ENCODE measurements at places on chromosomes 2 and 18. TPM values are rescaled to one million over a fixed set of nuclear protein-coding genes. Genes with fewer than 3 reads are reported as not detected.

RPL31 gene
- polyA plus RNA-seq: 6,556 TPM

SERPINB3 gene
- polyA plus RNA-seq: 0.61 TPM

DNA sequence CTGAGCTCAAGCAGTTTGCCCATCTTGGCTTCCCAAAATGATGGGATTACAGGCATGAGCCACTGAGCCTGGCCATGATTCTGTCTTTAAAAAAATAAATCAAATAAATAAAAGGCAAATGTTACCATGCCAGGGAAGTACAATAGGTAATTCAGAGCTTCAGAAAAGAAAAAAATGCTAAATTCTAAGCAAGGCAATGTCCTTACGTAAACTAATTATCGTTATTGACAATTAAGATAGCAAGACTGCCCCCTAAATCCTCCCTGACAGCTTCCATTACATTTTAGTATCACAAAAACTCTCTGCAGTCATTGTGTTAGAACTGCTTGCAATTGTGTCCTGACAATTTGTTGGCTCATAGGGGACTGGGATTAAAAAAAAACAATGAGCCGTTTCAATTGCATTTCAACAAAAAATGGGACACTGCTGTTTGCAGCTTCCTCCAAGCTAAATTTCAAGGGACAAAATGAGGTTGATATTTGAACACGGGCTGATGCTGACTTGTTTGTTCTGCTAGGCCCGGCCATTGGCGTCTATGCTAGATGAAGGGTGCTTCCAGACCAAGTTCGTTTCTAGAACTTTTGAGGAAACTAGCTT, 88.9 kb downstream of the MOGAT1 start:
- H3K36me3 ChIP-seq: no peaks in the 10 kb centered on the region
- no peak for DNase-seq
- no peak overlapping the region for H3K4me3 ChIP-seq
- H3K27ac ChIP-seq: no peak overlapping the region
- H3K4me1 ChIP-seq: no peaks in the 10 kb centered on the region

DNA sequence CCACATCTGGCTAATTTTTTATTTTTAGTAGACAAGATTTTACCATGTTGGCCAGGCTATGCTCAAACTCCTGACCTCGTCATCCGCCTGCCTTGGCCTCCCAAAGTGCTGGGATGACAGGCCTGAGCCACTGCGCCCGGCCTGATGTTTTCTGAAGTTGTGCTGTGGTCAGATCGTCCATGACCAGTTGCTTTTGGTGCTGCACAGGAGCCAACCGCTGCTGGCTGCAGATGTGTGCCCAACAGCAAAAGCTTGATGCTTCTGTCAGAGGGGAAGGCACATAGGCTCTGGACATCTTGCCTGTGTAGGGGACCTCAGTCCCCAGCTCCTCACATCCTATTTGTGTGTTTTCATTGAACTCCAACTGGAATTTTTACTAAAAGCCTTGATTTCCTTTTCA, 218.3 kb downstream of the AGAP1 start:
- no peaks in the 10 kb centered on the region for H3K27me3 ChIP-seq
- H3K27ac ChIP-seq: no peak overlapping the region
- no peak for DNase-seq
- H3K4me3 ChIP-seq: no peak overlapping the region

DNA sequence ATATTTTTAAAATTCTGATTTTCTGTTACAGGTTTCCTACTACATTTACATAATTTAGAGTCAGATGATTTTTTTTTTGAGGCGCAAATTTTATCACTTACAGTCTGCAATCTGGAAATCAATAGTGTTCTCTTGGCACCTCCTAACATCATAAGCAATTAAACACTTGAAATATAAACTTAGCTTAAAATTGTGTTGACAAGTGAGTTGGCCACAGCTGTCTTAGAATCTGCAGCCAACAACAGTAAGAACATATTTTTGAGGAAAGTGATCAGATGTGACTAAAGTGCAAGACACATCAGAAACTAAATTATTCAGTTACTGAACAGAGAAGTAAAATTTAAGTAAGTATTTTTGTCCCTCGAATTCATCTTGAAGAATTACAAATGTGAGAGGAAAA, 726.7 kb upstream of the LRATD1 start:
- no peaks in the 10 kb centered on the region for H3K4me1 ChIP-seq
- no peaks in the 10 kb centered on the region for H3K36me3 ChIP-seq
- H3K27me3 ChIP-seq: no peaks in the 10 kb centered on the region

- H3K4me1 ChIP-seq: no peaks in the 10 kb centered on the region
- H3K27ac ChIP-seq: no peak overlapping the region
- no peak for DNase-seq
- no peaks in the 10 kb centered on the region for H3K36me3 ChIP-seq
Measured at GRCh38 chr2:130877258-130877657, 40.5 kb downstream of the ARHGEF4 start.

MC4R gene
- not detected for polyA plus RNA-seq

DNA sequence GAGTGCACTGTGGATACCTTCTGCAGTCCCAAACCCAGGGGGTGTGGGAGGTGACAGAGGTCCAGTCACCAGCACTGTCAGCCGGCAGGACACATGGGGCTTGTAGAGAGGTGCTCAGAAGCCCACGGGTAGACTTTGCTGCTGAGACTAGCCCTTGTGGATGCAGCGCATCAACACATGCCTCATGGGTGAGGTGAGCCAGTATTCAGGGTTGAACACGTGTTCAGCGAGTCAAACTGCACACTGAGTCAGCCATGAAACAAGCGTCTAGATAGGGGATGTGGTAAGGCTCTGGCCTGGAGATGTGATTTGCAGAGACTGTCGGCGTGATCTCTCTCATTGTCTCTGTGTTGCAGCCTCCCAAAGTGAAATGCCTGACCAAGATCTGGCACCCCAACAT, 35.8 kb upstream of the SCLY start:
- no peak for DNase-seq
- H3K27ac ChIP-seq: no peak overlapping the region
- no peak overlapping the region for H3K4me3 ChIP-seq

- no peaks in the 10 kb centered on the region for H3K36me3 ChIP-seq
- no peak for DNase-seq
- H3K27me3 ChIP-seq: no peaks in the 10 kb centered on the region
- H3K4me3 ChIP-seq: no peak overlapping the region
Measured at GRCh38 chr2:188199716-188200128, 92.0 kb upstream of the GULP1 start.

- no peaks in the 10 kb centered on the region for H3K27me3 ChIP-seq
- DNase-seq: no peak
- H3K36me3 ChIP-seq: no peaks in the 10 kb centered on the region
- H3K4me3 ChIP-seq: no peak overlapping the region
- H3K27ac ChIP-seq: no peak overlapping the region
- H3K4me1 ChIP-seq: no peaks in the 10 kb centered on the region
Measured at GRCh38 chr2:174835797-174836255, 71.6 kb upstream of the CHRNA1 start.

GRCh38 chr2:168673265-168674189, 128.9 kb upstream of the NOSTRIN start:
- H3K4me1 ChIP-seq: no peaks in the 10 kb centered on the region
- peak; percentile 16 for DNase-seq
- no peak overlapping the region for H3K4me3 ChIP-seq
- H3K27me3 ChIP-seq: no peaks in the 10 kb centered on the region

TMEFF2 gene
- 0.23 TPM for polyA plus RNA-seq

STRADB gene
- 11.5 TPM for polyA plus RNA-seq

GRCh38 chr2:159939946-159940345, 122.5 kb downstream of the PLA2R1 start:
- no peak overlapping the region for H3K27ac ChIP-seq
- H3K4me1 ChIP-seq: no peaks in the 10 kb centered on the region

CEP68 gene
- 4.9 TPM for polyA plus RNA-seq

DNA sequence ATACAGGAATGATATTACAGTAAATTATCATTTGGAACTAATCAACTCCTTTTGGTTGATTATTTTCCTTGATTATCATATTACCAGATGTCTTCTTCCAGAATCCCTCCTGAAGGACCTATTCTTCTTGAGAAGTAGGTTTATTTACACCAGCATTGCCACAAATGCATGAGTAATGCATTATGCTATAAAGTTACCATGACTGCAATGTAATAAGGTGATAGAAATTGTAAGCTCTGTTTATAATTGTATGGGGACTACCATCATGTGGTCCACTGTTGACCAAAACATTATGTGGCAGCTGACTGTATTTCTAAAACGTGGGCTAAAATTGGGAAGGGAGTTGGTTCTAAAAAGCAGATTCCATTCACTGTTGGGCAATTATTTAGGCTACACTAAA, 602.2 kb downstream of the NYAP2 start:
- no peak overlapping the region for H3K4me3 ChIP-seq
- no peak overlapping the region for H3K27ac ChIP-seq
- H3K27me3 ChIP-seq: no peaks in the 10 kb centered on the region
- no peaks in the 10 kb centered on the region for H3K36me3 ChIP-seq
- DNase-seq: no peak
- no peaks in the 10 kb centered on the region for H3K4me1 ChIP-seq

- peaks cover 16% of the 10 kb centered on the region for H3K36me3 ChIP-seq
- no peak overlapping the region for H3K27ac ChIP-seq
- H3K27me3 ChIP-seq: no peaks in the 10 kb centered on the region
- H3K4me3 ChIP-seq: no peak overlapping the region
- no peak for DNase-seq
- peaks cover 21% of the 10 kb centered on the region for H3K4me1 ChIP-seq
Measured at GRCh38 chr2:10336283-10336682, 33.6 kb downstream of the HPCAL1 start.

G6PC2 gene
- not detected for polyA plus RNA-seq

DNA sequence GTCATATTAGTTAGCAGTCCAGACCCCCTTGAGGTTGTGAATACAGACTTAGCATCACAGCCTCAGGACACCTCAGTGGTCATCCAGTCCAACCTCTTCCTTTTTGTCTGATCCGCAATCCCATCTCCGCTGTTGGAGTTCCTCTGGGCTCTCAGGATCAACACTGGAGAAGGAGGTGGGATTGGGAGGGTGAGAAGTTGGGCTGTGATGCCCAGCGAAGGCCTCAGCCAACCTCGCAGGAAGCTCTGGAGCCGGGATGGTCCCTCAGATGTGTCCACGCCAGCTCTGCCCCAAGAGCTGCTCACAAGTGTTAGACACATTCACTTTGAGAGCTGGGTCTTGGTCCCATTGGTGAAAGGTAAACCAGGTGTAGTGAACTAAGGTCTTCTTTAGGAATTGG, 74.9 kb upstream of the AFF3 start:
- peaks cover 17% of the 10 kb centered on the region for H3K4me1 ChIP-seq
- no peaks in the 10 kb centered on the region for H3K36me3 ChIP-seq
- no peaks in the 10 kb centered on the region for H3K27me3 ChIP-seq
- no peak overlapping the region for H3K4me3 ChIP-seq
- no peak for DNase-seq
- no peak overlapping the region for H3K27ac ChIP-seq

KIAA2012 gene
- polyA plus RNA-seq: not detected
